ENCODE measurements at places on chromosomes 3 and 15.

DNA sequence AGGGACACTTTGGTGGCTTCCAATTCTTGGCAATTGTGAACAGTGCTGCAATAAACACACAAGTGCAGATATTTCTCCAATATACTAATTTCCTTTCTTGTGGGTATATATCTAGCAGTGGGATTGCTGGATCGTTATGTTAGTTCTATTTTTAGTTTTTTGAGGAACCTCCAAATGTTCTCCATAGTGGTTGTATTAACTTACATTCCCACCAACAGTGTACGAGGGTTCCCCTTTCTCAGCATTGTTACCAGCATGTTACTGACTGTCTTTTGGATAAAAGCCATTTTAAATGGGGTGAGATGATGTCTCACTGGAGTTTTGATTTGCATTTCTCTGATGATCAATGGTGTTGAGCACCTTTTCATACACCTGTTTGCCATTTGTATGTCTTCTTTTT, 92.8 kb downstream of the DAPK2 start:
- DNase-seq: no peak

- DNase-seq: no peak
These were observed 20.1 kb upstream of the GOLGA6L2 start for GRCh38 chr15:23467110-23467600.

- no peak for DNase-seq
These were observed 229.5 kb downstream of the NR1D2 start for GRCh38 chr3:24174614-24175013.

- DNase-seq: no peak
These were observed at the start of gene ZDHHC19 for GRCh38 chr3:196210673-196211556. TSS of gene ZDHHC19 (minus strand) at chr3:196211400. CDS start at chr3:196211315, 85 bp downstream.

DNA sequence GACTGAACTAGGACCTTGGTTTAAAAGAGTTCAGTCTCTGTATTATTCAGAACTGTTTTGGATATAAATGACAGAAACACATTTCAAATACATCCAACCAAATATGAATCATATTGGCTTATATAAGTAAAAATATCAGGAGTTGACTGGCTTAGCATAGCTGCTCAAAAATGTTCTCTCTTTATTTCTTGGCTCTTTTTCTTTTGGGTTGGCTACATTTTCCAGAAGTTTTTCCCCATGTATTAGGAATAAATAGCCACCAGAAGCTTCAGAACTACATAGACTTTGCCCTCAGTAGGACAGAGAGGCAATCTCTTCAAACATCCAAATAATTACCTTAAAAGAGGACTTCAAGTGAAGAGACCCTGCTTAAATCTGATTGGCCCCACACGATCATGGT, 32.7 kb downstream of the KCNMB2 start:
- DNase-seq: no peak

GRCh38 chr15:101723171-101723873, 951 bp downstream of the TARS3 start:
- DNase-seq: no peak

DNA sequence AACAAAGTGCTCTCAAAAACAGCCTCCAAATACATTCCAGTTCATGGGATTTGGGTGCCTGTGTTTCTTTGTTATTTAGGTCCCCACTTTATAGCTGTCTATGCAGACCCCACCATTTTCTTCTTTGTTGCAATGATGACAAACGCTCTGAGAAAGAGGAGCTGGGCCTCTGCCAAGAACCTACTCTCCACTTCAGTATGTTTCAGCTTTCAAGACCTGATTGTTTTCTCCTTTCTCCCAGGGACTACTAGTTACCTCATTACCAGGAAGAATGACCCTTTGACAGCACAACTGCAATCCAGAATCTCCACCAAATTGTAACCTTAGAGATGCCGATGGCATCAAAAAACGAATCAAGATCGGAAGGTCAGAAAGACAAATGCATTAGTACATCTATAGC, 236.8 kb downstream of the MEIS2 start:
- DNase-seq: no peak

GRCh38 chr3:58205981-58206380, 4.8 kb downstream of the DNASE1L3 start:
- no peak for DNase-seq

DNA sequence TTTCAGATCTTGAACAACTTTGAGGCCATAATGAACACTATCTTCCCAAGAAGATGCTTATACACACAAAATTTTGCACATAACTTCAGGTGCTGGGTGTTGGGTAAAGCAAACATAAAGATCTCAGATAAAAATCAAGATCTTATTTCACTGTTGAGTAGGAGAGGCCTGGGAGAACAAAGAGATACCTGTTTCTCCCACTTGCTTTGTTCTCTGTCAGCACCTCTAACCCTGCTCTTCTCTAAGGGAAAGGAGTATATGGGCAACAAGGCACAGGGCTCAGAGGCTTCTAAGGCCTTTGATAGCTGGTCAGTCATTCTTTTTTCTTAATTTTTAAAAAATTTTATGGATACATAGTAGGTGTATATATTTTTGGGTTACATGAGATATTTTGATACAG, 3.6 kb upstream of the GK5 start:
- DNase-seq: no peak

DNA sequence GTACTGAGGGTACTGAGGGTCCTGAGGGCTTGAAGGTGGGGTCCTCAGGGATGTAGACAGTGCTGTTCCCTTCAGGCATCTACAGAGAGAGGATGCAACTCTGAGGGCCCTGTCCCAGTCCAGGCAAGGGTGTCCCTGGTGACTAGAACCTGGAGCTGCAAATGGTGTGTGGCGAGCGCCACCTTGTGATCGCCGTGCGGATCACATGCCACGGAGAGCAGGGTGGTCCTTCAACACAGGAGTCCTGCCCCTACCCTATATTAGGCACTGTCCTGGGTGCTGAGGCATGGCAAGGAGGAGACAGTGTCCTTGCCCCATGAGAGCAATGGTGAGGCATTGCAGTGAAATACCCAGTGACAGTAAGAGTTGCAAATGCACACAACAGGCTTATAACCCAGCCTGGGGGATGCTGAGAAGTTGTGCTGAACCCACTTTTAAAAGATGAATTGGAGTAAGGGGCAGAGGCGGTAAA, 23.6 kb downstream of the RHCG start:
- DNase-seq: no peak

GRCh38 chr15:38602910-38603670, 38.5 kb upstream of the RASGRP1 start:
- no peak for DNase-seq

DNA sequence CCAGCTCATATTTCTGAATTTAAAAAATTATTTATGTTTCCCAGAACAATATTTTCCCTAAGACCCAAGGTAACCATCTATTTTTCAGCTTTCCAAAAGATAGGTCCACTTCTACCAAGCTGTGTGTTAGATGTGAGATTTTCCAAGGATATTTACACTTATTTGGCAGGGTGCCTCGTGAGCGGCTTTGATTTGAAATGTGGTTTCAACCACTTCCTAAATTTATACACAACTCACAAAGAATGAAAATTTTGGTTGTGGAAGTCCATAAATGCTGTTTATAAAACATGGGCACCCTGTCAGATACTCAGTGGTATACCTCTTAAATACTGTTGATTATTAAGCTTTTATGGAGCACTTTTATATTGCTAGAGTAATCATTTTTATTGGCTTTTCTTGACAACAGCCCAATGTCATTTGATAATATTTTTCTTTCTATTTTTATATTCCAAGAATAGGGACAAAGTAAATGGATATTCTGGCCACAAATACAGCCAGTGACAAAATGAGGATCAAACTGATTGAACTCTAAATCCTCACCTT, 57.6 kb downstream of the GAP43 start:
- no peak for DNase-seq

DNA sequence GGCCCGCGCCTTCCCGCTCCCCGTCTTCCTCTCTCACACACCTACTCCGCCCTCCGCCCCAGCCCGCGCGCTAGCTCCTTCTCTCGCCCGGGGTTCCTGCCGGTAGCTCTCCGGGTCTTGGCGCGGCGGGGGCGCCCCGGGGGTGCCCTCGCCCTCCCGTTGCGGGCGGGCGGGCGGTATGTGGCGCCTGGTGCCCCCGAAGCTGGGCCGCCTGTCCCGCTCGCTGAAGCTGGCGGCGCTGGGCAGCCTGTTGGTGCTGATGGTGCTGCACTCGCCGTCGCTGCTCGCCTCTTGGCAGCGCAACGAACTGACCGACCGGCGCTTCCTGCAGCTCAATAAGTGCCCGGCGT, 507 bp downstream of the DIPK2A start:
- DNase-seq: no peak

DNA sequence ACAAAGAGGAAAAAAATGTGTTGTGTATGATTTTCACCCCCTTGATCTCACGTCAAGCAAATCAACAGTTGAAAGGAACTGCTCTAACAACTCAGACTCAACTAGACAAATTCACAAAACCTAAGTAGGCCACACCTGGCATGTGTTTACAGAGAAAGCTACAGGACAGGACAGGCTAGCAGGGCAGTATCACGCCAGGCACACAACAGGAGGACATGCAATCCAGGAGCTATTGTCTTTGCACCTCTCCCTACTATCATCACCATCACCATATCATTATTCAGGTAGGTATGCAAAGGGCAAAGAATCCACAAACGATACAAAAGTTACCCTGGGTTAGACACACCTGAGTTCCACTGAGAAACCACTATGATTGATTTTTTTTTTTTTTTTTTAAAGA, 86.4 kb downstream of the TBL1XR1 start:
- DNase-seq: no peak

- DNase-seq: no peak
These were observed 12.2 kb downstream of the CHST13 start for GRCh38 chr3:126536126-126536525.

GRCh38 chr15:59687836-59688235, 1.3 kb downstream of the BNIP2 start:
- no peak for DNase-seq

- DNase-seq: no peak
These were observed 63.2 kb upstream of the RASGRP1 start for GRCh38 chr15:38627689-38628277.

DNA sequence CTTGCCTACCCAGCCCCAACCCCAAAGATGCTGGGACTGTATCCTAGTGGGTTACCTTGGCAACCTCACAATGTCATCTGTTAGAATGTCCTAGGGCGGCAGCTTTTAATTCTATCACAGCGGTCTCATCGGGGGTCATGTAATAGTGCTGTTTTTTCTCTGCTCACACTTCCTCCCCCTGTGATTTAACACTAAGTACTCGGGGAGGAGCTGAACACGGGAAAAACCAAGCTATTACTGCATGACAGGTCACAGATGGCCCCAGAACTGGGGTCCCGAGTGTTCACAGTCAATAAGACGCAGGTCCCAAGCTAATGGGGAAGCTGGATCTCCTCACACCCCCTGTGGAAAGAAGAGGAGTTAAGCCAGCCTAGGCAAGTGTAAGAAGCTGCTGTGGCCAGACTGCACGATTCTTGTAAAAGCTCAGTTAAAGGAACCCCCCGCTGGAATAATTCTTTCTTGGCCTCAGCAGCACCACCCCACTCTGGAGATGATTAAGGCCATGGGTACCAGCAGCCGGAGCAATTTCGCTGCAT, 2.5 kb upstream of the RFTN1 start:
- no peak for DNase-seq

All from GOT3 (cell line).